ENCODE measurements at places on chromosomes 6 and 20.

GRCh38 chr6:47004463-47004862, 37.7 kb downstream of the ADGRF1 start:
- DNase-seq, result no peak

DNA sequence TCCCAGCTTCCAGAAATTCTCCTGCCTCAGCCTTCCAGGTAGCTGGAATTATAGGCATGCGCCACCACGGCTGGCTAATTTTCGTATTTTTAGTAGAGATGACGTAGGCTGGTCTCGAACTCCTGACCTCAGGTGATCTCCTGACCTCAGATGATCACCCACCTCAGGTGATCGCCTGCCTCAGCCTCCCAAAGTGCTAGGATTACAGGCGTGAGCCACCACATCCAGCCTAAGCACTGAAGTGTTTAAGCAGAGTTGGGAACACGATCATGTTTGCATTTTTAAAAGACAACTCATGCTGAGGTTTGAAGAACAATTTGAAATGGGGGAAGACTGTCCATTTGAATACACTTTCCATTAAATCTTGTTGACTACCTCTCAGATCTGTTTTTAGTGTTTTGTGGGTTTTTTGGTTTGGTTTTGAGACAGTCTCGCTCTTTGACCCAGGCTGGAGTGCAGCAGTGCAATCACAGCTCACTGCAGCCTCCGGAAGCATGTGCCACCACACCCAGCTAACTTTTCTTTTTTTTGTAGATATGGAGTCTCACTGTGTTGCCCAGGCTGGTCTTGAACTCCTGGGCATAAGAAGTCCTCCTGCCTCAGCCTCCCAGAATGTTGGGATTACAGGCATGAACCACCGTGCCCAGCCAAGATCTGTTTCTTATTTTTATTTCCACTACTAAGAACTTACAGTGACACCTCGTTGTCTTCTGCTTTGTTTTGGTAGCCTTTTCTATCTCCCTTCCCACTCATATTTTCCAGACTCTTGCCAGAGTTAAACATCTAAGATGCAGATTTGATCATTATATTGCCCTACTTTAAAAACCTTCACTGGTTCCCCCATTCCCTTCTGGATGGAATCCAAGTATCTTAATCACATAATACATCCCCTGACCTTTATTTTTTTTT, 5.5 kb downstream of the CASP8AP2 start:
- DNase-seq, result no peak

GRCh38 chr20:19049514-19049913, 162.9 kb upstream of the SLC24A3 start:
- DNase-seq, result no peak

DNA sequence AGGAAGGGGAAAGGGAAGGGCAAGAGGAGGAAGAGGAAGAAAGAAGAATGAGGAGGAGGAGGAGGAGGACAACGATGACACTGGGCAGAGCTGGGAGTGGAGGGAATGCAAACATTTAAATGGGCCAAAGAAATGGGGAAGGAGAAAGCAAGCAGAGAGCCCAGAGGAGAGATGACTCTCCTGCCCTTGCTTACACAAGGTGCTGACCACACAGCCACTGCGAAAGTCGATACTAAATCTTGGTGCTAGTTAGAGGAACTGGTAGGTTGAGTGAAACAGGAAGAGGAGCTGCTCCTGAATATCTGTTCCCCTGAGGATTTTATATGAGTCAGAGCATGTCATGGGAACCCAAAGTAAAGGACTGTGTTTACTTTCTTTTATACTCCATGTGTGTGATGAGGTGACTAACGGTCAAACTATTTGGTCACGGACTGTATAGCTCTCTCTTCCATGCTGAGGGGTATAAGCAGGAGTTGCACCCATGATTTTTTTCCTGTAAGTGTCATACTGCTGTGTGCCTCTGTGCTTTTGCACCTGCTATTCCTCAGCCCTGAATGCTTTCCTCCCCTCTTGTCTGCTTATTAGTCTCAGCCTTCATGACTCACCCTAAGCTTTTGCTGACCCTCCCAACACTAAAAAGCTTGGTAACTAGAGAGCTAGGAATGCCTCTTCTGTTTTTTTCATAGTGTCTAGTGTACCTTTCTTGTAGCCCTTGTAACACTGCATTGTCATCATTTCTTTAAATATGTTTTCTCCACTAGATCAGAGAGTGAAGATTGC, 9.5 kb upstream of the PAQR8 start:
- no peak for DNase-seq

Measured in activated CD4-positive, alpha-beta T cell treated with anti-CD3 and anti-CD28 coated beads for 24 hours (primary cell).